ENCODE measurements at places on chromosomes 1 and 21. TPM values are rescaled to one million over a fixed set of nuclear protein-coding genes. Genes with fewer than 3 reads are reported as not detected.

AMPD1 gene
- total RNA-seq, result not detected

CAPZB gene
- total RNA-seq, result 194 TPM

ROR1 gene
- 0.17 TPM for total RNA-seq

SEC16B gene
- total RNA-seq, result 0.54 TPM

Measured in dermis lymphatic vessel endothelial cell (primary cell).